Mesenchymal stem cell (in vitro differentiated cells and primary cell): ENCODE measurements at places on chromosomes 3 and 15.
A peak's percentile ranks its signal among the peaks of the same experiment; 100 is the strongest.

DNA sequence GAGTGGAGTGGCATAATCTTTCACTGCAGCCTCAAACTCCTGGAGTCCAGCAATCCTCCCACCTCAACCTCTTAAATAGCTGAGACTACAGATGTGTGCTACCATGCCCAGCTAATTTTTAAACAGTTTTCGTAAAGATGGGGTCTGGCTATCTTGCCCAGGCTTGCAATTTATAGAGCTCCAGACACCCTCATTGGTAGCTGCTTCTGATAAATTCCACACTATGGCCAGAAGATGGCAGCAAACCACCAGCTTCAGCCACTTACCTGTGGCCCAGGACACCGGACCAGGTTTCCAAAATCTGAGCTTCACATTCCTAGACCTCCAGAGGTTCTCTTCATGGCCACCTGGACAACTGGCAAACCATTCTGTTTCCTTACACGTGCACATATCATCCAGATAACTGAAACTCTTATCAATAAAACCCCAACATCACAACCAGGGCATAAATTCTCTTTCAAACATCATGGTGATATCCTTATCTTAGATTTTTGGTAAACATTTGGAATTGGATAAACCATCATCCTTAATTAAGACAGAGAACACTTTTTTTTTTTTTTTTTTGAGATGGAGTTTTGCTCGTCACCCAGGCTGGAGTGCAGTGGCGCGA, 28.9 kb downstream of the FBXW12 start:
- peaks cover 34% of the 10 kb centered on the region for H3K36me3 ChIP-seq
- H3K4me1 ChIP-seq = peaks cover 8% of the 10 kb centered on the region
- peak; percentile 63 for DNase-seq
- no peak overlapping the region for H3K27ac ChIP-seq
- peaks cover 16% of the 10 kb centered on the region for H3K27me3 ChIP-seq

- H3K36me3 ChIP-seq = no peaks in the 10 kb centered on the region
- no peaks in the 10 kb centered on the region for H3K27me3 ChIP-seq
- no peaks in the 10 kb centered on the region for H3K4me1 ChIP-seq
- no peak overlapping the region for H3K4me3 ChIP-seq
- no peak overlapping the region for H3K27ac ChIP-seq
Observed at GRCh38 chr3:161215185-161215584, 5.9 kb upstream of the NMD3 start.

- peaks cover 32% of the 10 kb centered on the region for H3K36me3 ChIP-seq
- peak overlapping the region; percentile 96 for H3K27ac ChIP-seq
- H3K4me3 ChIP-seq = peak overlapping the region; percentile 64
- DNase-seq = peak; percentile 74
Observed at GRCh38 chr15:96340598-96341512, 10.4 kb downstream of the NR2F2 start.

GRCh38 chr15:72199721-72200212, 2.2 kb upstream of the GRAMD2A start:
- no peak overlapping the region for H3K27ac ChIP-seq
- H3K4me1 ChIP-seq = peaks cover 34% of the 10 kb centered on the region
- peaks cover 67% of the 10 kb centered on the region for H3K36me3 ChIP-seq
- DNase-seq = peak; percentile 75
- H3K27me3 ChIP-seq = no peaks in the 10 kb centered on the region
- no peak overlapping the region for H3K4me3 ChIP-seq

- H3K27ac ChIP-seq = no peak overlapping the region
- H3K27me3 ChIP-seq = no peaks in the 10 kb centered on the region
- H3K36me3 ChIP-seq = no peaks in the 10 kb centered on the region
- no peak for DNase-seq
- no peak overlapping the region for H3K4me3 ChIP-seq
- no peaks in the 10 kb centered on the region for H3K4me1 ChIP-seq
Observed at GRCh38 chr3:155372281-155372680, 78.8 kb upstream of the STRIT1 start.

- H3K36me3 ChIP-seq = no peaks in the 10 kb centered on the region
- no peaks in the 10 kb centered on the region for H3K27me3 ChIP-seq
- no peak overlapping the region for H3K27ac ChIP-seq
- H3K4me1 ChIP-seq = no peaks in the 10 kb centered on the region
- no peak for DNase-seq
- H3K4me3 ChIP-seq = no peak overlapping the region
Observed at GRCh38 chr15:61906961-61907752, 153.1 kb downstream of the VPS13C start.

- H3K4me1 ChIP-seq = peaks cover 5% of the 10 kb centered on the region
- peaks cover 5% of the 10 kb centered on the region for H3K27me3 ChIP-seq
- peaks cover 7% of the 10 kb centered on the region for H3K36me3 ChIP-seq
- DNase-seq = no peak
Observed at GRCh38 chr3:119315600-119316312, 21.6 kb downstream of the ARHGAP31 start.

DNA sequence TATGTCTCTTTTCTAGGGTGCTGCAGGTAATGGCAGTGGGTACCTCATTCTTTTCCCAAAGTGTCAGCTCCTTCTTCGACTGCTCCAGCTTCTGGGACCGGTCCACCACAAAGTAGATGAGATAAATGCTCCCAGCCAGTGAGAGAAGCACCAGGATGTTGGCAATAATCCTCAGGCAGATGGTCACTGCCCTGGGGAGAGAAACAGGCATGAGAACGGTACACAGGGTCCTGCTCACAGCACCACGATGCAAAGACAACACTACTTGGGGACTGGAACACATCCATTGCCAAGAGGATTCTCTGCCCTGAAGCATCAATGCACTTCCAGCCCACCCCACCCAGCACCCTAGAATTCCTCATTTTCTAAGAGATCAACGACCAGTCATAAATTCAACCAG, 22.4 kb downstream of the TMC3 start:
- H3K36me3 ChIP-seq = no peaks in the 10 kb centered on the region
- no peaks in the 10 kb centered on the region for H3K4me1 ChIP-seq
- DNase-seq = no peak
- H3K27me3 ChIP-seq = peaks cover 39% of the 10 kb centered on the region

GRCh38 chr3:140068494-140069017, 133.6 kb downstream of the CLSTN2 start:
- H3K4me3 ChIP-seq = no peak overlapping the region
- no peak overlapping the region for H3K27ac ChIP-seq
- DNase-seq = no peak
- no peaks in the 10 kb centered on the region for H3K4me1 ChIP-seq

- peaks cover 2% of the 10 kb centered on the region for H3K36me3 ChIP-seq
- DNase-seq = no peak
- no peak overlapping the region for H3K27ac ChIP-seq
- no peaks in the 10 kb centered on the region for H3K27me3 ChIP-seq
- H3K4me3 ChIP-seq = no peak overlapping the region
Observed at GRCh38 chr15:101023501-101024072, 104.4 kb downstream of the LRRK1 start.

DNA sequence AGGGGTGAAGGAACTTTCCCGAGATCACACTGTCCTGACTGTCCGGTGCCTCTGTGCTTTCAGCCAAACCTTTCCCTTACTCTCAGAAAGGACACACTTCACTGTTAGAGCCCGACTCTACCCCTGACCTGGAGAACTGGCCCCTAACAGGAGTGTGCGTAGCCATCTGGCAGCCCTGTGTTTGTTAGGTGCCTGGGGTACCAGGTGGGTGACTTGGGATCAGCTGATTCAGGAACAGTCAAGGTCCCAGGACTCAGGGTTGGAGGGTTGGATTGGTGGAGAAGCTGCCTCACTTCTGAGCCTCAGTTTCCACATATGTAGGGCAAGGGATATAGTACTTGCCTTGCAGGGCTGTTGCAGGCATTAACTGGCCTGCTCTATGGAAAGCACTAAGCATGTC, 98.3 kb upstream of the SLC6A11 start:
- H3K27ac ChIP-seq = no peak overlapping the region
- H3K27me3 ChIP-seq = peaks cover 36% of the 10 kb centered on the region
- no peak overlapping the region for H3K4me3 ChIP-seq
- no peaks in the 10 kb centered on the region for H3K4me1 ChIP-seq

DNA sequence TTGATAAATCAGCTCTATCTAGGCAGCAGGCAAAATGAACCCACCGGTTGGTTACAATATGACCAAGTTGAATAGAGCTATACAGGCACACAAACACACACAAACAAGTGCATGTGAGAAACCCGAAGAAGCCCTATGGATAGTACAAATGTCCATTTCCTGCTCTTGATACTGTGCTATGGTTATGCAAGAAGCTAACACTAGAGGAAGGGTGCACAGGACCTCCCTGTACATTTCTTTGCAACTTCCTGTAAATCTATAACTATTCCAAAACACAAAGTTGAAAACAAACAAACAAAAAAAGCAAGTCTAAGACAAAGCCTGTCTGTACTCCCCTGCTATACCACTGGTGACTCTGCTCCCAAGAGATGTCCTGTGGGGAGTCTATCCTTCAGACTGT, 8.2 kb upstream of the FAM240A start:
- DNase-seq = no peak
- H3K27ac ChIP-seq = no peak overlapping the region
- no peaks in the 10 kb centered on the region for H3K4me1 ChIP-seq

- no peaks in the 10 kb centered on the region for H3K36me3 ChIP-seq
- H3K4me3 ChIP-seq = no peak overlapping the region
- no peak overlapping the region for H3K27ac ChIP-seq
- peaks cover 48% of the 10 kb centered on the region for H3K4me1 ChIP-seq
- DNase-seq = no peak
Observed at GRCh38 chr3:46875560-46875959, 2.0 kb upstream of the PTH1R start.

DNA sequence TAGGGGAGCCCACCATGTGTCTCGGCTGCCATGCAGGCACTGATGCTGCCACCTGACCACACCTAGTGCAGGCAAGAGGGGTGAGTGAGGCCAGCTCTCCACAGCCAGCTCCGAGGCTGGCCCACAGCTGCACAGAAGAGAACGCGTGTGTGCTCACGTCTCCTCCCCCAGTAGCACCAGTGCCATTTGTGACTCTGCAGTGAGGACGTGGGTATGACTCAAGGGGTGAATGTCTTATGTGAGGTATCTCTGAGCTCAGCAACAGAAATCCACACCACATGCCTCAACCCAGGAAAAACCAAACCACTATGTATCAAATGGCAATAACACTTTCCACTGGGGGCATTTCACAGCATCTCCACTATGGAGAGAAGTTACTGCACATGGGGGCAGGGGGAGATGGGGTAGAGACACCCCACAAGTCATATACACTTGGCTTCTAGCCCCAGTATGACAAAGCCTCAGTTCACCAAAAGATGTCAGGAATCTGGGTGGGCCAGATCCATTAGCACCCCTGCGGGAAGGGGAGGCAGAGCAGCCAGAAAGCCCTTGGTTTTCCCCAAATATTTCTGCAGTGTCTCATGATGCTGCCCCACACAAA, 87.6 kb downstream of the LRIG1 start:
- no peak overlapping the region for H3K4me3 ChIP-seq
- H3K27ac ChIP-seq = peak overlapping the region; percentile 33
- H3K4me1 ChIP-seq = peaks cover 29% of the 10 kb centered on the region
- DNase-seq = peak; percentile 39

GRCh38 chr15:52642386-52643361, 36.5 kb downstream of the ATOSA start:
- peaks cover 3% of the 10 kb centered on the region for H3K36me3 ChIP-seq
- no peaks in the 10 kb centered on the region for H3K4me1 ChIP-seq
- H3K4me3 ChIP-seq = no peak overlapping the region
- no peak overlapping the region for H3K27ac ChIP-seq

GRCh38 chr3:144593881-144594280, 622.3 kb downstream of the DIPK2A start:
- H3K27me3 ChIP-seq = no peaks in the 10 kb centered on the region
- no peak overlapping the region for H3K4me3 ChIP-seq

- no peak overlapping the region for H3K4me3 ChIP-seq
- no peaks in the 10 kb centered on the region for H3K27me3 ChIP-seq
- no peaks in the 10 kb centered on the region for H3K4me1 ChIP-seq
- peak; percentile 79 for DNase-seq
- H3K36me3 ChIP-seq = no peaks in the 10 kb centered on the region
- no peak overlapping the region for H3K27ac ChIP-seq
Observed at GRCh38 chr3:148924562-148924961, 59.5 kb downstream of the CPA3 start.

DNA sequence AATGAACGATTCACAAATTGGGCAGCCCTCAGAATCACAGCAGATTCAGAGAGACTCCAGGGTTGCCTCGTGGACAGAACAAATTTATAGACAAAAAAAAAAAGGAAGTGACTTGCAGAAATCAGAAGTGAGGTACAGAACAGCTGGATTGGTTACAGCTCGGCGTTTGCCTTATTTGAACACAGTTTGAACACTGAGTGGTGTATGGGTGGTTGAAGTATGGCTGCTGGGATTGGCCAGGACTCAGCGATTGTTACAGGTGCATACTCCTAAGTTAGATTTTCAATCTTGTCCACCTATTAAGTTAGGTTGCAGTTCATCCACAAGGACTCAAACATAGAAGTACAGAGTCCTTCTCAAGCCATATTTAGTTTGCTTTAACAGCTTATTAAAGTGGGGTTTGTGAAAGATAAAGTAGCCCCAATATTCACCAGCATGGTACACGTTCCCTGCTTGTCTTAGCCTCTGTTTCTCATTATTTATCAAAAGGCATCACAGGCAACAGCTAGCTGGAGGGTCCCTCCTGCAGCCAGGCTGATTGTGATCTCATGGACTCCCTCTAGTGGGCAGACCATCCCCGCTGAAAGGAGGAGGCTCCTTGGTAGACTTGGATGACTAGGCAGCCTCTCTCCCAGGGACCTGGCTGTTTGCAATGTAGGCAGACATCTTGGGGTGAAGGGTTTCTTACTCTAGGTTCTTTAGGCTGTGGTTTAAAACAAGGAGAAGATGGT, 17.6 kb upstream of the ALDH1L1 start:
- no peak overlapping the region for H3K27ac ChIP-seq
- H3K36me3 ChIP-seq = no peaks in the 10 kb centered on the region

DNA sequence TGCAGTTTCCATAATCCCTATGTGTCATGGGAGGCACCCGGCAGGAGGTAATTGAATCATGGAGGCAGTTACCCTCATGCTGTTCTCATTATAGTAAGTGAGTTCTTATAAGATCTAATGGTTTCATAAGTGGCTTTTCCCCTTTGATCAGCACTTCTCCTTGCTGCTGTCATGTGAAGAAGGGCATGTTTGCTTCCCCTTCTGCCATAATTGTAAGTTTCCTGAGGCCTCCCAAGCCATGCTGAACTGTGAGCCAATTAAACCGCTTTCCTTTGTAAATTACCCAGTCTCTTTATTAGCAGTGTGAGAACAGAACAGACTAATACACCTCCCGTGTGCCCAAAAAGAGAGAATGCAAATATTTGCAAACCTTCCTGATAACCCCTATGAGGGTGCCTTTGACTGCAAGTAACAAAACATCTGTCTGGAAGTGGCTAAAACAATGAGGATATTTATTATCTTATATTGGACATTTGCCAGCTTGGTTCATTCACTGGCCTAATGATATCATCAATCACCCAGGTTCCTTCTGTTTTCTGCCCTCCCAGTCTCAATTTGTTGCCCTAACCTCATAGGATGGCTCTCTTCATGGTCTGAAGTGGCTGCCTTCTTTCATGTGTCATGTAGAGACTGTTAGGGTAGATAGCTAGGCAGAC, 68.7 kb downstream of the BHLHE40 start:
- no peak for DNase-seq
- no peak overlapping the region for H3K27ac ChIP-seq
- no peaks in the 10 kb centered on the region for H3K4me1 ChIP-seq
- H3K27me3 ChIP-seq = peaks cover 3% of the 10 kb centered on the region

GRCh38 chr3:78972617-78973301, 795.0 kb downstream of the ROBO1 start:
- H3K4me3 ChIP-seq = no peak overlapping the region
- H3K27me3 ChIP-seq = no peaks in the 10 kb centered on the region
- DNase-seq = no peak
- no peaks in the 10 kb centered on the region for H3K4me1 ChIP-seq
